ENCODE measurements at places on chromosomes 12 and 14. TPM values are rescaled to one million over a fixed set of nuclear protein-coding genes. Genes with fewer than 3 reads are reported as not detected.

SCNN1A gene
- 91.6 TPM for polyA plus RNA-seq

DNA sequence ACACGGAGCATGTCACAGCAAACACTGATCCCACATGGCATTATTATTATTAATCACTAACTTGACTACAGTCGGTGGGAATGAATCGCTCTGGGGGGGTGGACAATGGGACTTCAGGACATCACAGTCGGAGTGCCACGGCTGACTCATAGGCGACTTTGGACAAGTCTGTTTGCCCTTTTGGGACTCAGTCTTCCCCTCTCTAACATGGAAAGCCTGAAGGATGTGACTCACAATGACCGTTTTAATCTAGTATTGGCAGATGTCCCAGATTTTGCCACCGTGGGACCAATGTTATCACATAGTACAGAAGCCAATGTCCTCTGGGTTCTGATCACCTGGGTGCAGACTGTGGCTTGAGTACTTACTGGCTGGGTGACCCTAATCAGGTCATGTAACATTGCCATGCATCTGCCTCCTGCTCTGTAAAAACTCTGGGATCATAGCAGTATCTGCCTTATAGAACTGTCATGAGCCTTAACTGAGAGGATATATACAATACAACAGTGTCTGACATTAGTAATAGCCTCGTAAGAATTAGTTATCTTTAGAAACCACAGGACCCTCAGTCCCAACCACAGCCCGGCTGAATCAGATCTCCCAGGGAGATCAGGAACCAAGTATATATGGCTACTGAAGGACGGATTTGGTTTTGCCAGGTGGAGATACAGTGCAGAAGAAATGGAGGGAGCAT lies 362.6 kb downstream of the BCL11B start:
- DNase-seq: no peak

DNA sequence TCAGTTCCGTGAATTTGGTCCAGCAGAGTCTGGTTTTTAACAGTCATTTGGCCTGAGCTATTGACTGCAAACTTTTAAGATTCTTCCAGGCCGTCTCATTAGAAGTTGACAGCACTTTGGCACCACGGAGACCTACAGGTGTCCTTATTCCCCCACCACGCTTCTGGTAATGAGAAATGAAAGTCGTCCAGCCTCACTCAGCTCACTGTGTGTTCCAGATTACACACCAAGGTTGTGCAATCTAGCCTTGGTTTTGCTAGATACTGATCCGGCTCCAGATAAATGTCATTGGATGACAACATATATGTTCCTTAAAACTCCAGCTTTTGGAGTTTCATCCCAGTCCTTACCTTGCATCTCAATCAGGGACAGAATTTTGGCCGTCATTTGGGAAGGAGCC lies 210.4 kb downstream of the CHST11 start:
- DNase-seq: no peak

SVOP gene
- 0.11 TPM for polyA plus RNA-seq

- DNase-seq: no peak
Observed at GRCh38 chr12:57010627-57011247, 4.4 kb upstream of the ZBTB39 start.

DNA sequence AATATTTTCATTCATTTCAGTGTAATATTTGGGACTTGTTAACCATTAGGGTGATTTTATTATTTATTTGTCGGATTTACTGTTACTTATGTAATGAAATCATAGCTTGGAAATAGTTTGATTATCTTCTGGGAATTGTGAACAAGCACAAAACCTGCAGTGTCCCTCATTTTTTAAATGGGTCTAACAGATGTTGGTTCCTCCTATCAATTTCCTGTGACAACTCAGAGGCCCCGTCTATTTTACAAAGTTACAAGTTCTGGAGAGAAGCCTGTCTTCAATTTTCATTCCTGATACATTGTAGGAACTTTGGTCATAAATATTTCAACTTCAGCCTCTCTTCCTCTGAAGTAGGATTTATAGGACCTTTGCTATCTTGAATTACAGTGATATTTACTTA lies 101.8 kb upstream of the DNM1L start:
- no peak for DNase-seq

- no peak for DNase-seq
Observed at GRCh38 chr12:56188131-56188777, 1.0 kb downstream of the SMARCC2 start.

MYF5 gene
- not detected for polyA plus RNA-seq

DNA sequence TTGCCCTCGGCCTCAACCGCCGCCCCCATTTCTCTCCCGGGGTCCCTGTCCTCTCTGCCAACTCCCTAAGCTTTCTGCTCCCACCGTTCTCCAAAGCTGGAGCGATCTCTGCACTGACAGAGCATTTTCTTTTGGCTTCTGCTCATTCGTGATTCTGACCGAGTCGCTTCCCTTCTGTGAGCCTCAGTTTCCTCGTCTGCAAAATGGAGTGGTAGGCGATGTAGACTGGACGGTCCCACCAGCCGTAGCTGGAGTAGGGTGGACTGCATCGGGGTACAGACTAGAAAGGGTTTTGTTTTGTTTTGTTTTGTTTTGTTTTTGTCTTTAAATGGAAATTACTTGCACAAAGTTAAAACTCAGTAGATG lies 2.4 kb downstream of the VSX2 start:
- no peak for DNase-seq

DNA sequence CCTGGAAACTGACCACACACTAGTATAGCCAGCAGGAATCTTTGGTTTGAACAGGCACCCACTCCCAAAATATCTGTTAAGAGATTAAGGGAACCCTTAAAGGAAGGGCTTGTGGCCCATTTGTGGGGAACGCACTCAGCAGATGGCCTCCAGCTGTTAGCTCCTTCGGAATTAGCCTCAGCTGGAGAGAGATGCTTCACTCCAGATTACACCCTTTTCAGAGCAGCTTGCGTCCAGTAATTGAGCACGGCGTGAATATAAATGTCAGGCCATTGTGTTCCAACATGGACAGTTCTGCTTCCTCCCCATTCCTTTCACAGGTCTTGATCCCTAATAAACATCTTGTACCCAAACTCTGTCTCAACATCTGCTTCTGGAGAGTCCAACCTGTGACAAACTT lies 397.8 kb downstream of the SEC23A start:
- DNase-seq: no peak

REM2 gene
- 1.9 TPM for polyA plus RNA-seq

GRCh38 chr14:56216626-56217379 lies 98.6 kb downstream of the PELI2 start:
- DNase-seq: no peak

GRCh38 chr12:52248541-52249461 lies 15.8 kb downstream of the KRT7 start:
- no peak for DNase-seq

DNA sequence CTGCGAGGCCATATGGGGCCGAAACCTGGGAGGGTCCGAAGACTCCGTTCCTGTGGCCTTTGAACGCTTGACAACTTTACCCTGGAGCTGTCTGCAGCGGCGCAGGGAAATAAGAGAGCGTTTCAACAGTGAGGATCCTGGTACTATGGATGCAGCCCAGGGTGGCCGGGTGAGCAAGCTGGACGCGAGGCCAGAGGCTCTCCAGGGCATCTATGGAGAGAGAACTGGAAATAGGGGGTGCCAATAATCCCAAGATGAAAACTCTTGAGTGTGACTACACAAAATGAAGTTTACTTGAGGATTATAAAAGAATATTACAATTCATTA lies 1.1 kb upstream of the ABCC9 start:
- DNase-seq: no peak

GRCh38 chr12:61530456-61530855 lies 729.7 kb upstream of the USP15 start:
- DNase-seq: no peak

TSHR gene
- polyA plus RNA-seq: 0.16 TPM

DNA sequence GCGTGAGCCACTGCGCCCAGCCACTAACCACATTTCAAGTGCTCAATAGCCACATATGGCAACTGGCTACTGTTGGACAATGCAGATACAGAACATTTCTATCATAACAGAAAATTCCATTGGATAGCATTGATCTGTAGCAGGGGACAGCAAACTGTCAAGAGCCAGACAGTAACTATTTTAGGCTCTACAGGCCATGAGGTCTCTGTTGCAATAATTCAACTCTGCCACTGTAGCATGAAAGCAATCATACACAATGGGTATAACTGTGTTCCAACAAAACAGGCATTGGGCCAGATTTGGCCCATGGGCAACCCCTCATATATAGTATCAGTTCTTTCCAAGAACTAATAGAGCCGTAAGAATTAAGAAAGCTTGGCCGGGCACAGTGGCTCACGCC lies 8.0 kb downstream of the CSRNP2 start:
- DNase-seq: no peak

DNA sequence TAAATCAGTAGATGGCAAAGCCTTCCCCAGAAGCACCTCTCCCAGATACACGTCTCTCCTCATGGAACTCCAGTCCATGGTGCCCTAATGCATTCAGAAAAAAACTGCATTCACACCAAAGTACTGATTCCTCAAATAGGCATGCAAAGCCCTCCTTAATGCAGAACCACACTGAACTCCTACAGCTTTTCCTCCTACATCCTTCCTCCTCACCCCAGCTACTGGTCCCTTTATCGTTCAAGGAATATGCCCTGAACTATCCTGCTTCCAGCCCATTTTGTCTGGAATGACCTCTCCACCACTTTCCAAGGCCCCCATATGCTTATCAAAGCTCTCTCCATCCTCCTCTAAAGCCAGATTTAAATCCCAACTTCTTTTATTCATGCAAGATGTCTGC lies 21.3 kb downstream of the SMUG1 start:
- DNase-seq: no peak

MANSC4 gene
- 0.92 TPM for polyA plus RNA-seq

DNA sequence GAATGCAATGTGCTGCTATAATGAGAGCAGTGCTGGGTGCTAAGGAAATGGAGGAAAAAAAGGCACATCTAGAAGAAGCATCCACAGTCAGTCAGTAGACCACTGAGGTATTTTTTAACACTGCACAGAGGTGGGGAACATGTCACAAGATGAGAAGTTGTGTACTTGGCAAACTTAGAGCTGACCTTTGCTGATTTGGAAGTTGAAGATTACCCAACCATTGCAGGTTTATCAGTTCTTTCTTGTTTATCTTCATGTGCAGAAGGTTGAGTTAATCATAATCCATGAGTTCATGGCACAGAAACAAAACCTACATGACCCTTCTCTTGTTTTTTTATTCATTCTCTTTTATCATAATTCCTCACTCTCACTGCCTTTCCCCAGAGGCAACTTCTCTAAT lies 3.2 kb upstream of the PAH start:
- no peak for DNase-seq
